ENCODE measurements at places on chromosomes 16 and 17. TPM values are rescaled to one million over a fixed set of nuclear protein-coding genes. Genes with fewer than 3 reads are reported as not detected.

DNA sequence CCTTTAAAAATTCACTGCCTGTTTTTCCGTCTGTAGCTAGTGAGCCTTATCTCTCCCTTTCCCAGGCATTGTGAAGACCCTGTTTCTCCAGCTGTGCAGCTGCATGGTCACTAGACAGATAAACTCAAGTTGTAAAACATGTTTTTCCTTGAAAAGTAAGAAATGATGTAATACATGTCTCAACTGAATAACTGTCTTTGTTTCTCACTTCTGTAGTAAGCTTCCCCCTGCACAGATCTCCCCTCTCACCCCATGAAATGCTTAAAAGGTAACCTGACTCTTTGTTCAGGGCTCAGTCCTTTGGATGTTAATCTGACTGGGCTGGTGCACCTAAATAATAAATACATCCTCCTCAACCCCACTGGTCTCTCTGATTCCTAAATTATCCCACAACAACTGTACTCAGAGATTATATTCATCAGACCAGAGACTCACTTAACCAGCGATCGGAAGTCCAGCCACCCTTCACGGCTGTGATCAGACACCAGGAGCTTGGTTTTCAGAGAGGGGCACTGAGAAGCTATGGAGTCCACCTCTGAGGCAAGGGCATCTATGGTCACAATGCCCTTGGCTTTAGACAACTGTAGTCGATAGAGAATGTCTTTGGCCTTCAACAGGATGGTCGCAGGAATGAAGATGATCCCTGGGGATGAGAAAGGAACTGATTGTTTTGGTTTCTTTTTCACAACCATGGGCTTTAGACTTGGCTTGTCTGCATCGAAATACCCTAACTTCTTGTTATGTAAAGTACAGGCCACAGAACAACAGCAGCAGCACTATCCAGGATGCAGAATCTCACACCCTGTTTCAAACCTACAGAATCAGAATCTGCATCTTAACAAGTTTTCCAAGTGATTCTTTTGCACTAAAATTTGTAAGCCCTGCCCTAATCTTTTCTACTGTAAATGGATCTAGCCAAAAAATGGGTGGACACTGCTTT lies 15.4 kb downstream of the ACSM1 start:
- H3K4me1 ChIP-seq = peaks cover 10% of the 10 kb centered on the region
- no peaks in the 10 kb centered on the region for H3K27me3 ChIP-seq
- H3K4me3 ChIP-seq = no peak overlapping the region
- no peak for DNase-seq
- no peak overlapping the region for H3K27ac ChIP-seq
- no peaks in the 10 kb centered on the region for H3K36me3 ChIP-seq

DNA sequence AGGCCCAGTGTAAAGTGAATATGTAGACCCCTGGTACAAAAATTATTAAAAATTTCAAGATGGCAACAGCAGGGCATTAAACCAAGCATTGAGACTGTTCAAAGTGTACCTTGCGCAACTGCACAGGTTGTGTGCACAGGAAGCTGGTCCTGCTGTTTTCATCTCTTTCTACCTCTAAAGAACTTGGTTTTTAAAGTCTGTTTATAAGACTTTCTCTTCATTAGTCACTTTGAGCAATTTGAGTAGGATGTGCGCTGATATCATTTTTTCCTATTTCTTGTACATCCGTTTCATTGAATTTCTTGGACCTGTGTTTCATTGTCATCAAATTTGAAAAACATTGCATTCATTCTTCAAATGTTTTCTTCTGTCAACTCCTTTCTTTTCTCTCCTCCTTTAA lies 16.8 kb upstream of the PMP22 start:
- no peak overlapping the region for H3K27ac ChIP-seq
- no peaks in the 10 kb centered on the region for H3K36me3 ChIP-seq
- H3K4me3 ChIP-seq = no peak overlapping the region
- H3K4me1 ChIP-seq = peaks cover 3% of the 10 kb centered on the region

DNA sequence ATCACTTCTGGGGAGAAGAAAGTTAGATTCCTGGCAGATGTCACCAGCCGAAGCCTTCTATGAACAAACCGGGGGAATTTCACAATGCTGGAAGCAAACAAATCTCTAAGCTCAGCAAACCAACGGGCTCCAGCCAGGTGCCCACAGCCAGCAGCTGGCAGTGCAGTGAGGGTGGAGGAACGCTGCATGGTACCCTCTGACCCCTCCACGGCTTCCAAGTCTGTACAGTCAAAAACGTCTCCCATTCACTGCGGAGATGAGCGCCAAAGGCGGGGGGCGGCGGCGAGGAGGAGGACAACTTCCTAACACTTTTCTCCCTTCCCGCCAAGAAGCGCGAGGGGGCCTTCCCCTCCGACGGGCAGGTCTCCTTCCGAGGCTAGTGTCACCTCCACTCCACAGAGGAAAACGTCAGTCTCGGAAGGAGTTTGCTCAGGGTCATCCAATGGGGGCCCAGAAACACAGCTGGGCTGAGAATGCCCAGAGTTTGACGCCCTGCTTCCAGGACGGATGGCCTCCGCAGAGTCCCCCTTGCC lies 924 bp downstream of the ZNF598 start:
- H3K27ac ChIP-seq = no peak overlapping the region
- no peak for DNase-seq
- peaks cover 23% of the 10 kb centered on the region for H3K4me1 ChIP-seq
- no peaks in the 10 kb centered on the region for H3K27me3 ChIP-seq
- H3K36me3 ChIP-seq = no peaks in the 10 kb centered on the region

DNA sequence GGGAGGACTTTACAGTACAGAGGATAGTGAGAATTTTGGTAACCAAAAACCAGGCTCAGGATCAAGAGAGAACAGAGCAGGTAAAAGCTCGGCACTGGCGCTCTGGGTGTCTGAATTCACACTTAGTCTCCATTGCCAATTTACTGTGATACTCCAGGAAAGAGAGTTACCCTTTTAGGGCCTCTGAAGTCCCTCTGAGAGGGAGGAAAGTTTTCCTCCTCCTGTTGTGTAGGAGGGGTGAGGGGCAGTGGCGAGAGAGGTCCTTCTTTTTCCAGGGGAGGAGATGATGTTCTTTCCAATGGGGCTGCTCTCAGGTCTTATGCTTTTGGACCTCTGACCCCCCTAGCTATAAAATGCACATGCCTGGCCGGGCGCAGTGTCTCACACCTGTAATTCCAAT lies 5.4 kb upstream of the TNS4 start:
- H3K27ac ChIP-seq = no peak overlapping the region
- no peaks in the 10 kb centered on the region for H3K27me3 ChIP-seq
- no peak for DNase-seq
- no peaks in the 10 kb centered on the region for H3K36me3 ChIP-seq
- no peak overlapping the region for H3K4me3 ChIP-seq

DNA sequence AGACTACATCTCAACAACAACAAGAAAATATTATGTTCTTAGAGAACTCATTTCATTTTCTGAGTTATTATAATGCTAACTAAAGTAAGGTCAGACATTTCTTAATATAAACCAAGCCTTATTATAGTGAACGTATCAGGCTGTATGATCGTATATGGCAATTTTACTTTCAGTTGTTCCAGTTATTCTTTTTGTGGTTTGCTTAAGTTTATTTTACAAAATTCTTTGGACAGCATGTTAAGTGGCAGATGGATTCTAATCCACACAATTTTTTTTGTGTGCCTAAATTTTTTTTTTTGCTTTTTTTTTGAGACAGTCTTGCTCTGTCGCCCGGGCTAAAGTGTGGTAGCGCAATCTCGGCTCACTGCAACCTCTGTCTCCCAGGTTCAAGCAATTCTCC lies 59.0 kb downstream of the VMP1 start:
- no peak for DNase-seq
- H3K27me3 ChIP-seq = no peaks in the 10 kb centered on the region
- H3K4me1 ChIP-seq = no peaks in the 10 kb centered on the region
- no peak overlapping the region for H3K27ac ChIP-seq

- no peaks in the 10 kb centered on the region for H3K4me1 ChIP-seq
- H3K36me3 ChIP-seq = no peaks in the 10 kb centered on the region
- DNase-seq = no peak
- H3K27me3 ChIP-seq = no peaks in the 10 kb centered on the region
- no peak overlapping the region for H3K4me3 ChIP-seq
Observed at GRCh38 chr17:81067391-81067811, 32.5 kb downstream of the BAIAP2 start.

DNA sequence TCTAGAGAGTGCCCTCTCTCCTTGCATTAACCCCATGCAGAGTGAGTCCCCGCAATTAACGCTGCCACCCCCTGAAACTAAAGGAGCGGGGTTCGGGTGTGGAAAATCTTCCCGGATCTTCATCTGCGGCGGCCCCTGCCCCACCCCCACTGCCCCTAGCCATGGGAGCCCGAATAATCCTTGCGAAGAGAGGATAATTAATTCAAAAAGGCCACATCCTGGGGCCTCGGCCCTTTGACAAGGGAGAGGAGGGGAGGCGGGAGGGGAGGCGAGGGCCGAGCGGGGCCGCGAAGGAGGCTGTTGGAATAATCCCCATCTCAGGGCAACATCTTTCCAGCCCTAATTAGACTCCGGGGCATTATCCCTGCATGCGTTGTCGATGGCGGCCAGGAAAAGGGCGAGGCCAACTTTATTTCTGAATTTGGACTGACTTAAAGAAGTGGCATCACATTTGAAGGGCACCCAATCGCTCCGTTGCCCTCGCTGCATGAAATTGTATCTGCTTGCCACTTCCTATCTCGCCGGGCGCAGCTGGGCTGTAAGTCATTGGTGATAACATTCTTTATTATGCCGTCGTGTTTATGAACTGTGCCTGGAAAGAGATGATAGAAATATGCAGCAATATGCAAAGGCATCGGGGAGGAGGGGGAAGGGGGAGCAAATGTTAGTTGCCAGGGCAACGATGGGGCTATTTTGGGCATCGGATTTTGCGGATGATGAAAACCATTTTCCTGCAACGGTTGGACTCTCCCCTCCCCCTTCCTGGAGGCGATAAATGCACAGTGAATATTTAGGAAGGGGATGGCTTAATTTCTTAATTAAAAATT lies 387.1 kb upstream of the TNRC6C start:
- H3K36me3 ChIP-seq = no peaks in the 10 kb centered on the region
- no peak overlapping the region for H3K4me3 ChIP-seq
- DNase-seq = no peak
- no peak overlapping the region for H3K27ac ChIP-seq
- H3K4me1 ChIP-seq = peaks cover 4% of the 10 kb centered on the region
- H3K27me3 ChIP-seq = no peaks in the 10 kb centered on the region

The WSCD1 gene
- total RNA-seq = 47.4 TPM

All from H1 (cell line).